ENCODE measurements at places on chromosomes 7 and 10.

GRCh38 chr10:74883428-74883827 is 57.0 kb downstream of the KAT6B start:
- no peak overlapping the region for H3K27ac ChIP-seq
- peaks cover 23% of the 10 kb centered on the region for H3K4me1 ChIP-seq
- H3K4me3 ChIP-seq, result no peak overlapping the region
- no peaks in the 10 kb centered on the region for H3K36me3 ChIP-seq
- DNase-seq, result no peak

- no peaks in the 10 kb centered on the region for H3K27me3 ChIP-seq
- no peak overlapping the region for H3K27ac ChIP-seq
- DNase-seq, result no peak
- no peak overlapping the region for H3K4me3 ChIP-seq
- H3K36me3 ChIP-seq, result peaks cover 4% of the 10 kb centered on the region
Observed at GRCh38 chr10:129541200-129541599, 74.2 kb downstream of the MGMT start.

DNA sequence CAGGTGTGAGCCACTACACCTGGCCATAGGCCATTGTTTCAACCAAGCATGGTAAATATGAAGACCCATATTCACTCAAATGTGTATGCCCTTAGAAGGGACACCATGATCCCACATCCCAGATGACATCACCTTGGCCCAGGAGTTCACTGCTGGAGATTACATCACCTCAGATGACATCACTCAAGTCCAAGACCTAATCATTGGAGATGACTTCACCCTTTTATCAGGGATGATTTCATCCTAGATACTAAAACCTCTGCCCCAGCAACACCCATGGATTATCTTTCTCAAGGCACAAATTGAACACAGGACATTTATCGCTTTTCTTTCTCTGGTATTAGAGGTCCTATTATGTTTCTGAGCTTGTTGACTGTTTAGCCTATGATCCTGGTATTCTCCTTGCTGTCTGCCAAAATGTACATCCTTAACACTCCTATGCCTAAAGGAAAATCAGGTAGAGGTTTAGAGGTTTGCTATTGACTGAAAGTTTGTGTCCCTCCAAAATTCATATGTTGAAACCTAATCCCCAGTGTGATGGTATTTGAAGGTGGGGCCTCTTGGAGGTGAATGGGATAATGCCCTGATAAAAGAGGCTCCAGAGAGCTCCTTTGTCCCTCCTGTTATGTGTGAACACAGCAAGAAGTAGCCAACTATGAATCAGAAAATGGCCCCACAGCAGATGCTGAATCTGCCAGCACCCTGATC is 9.8 kb upstream of the CYP2C18 start:
- no peaks in the 10 kb centered on the region for H3K4me1 ChIP-seq
- H3K4me3 ChIP-seq, result no peak overlapping the region
- no peaks in the 10 kb centered on the region for H3K36me3 ChIP-seq
- DNase-seq, result no peak
- no peaks in the 10 kb centered on the region for H3K27me3 ChIP-seq

GRCh38 chr7:148151778-148152177 is 438.8 kb upstream of the C7orf33 start:
- no peaks in the 10 kb centered on the region for H3K4me1 ChIP-seq
- DNase-seq, result no peak
- H3K27ac ChIP-seq, result no peak overlapping the region
- H3K36me3 ChIP-seq, result no peaks in the 10 kb centered on the region
- H3K27me3 ChIP-seq, result no peaks in the 10 kb centered on the region

DNA sequence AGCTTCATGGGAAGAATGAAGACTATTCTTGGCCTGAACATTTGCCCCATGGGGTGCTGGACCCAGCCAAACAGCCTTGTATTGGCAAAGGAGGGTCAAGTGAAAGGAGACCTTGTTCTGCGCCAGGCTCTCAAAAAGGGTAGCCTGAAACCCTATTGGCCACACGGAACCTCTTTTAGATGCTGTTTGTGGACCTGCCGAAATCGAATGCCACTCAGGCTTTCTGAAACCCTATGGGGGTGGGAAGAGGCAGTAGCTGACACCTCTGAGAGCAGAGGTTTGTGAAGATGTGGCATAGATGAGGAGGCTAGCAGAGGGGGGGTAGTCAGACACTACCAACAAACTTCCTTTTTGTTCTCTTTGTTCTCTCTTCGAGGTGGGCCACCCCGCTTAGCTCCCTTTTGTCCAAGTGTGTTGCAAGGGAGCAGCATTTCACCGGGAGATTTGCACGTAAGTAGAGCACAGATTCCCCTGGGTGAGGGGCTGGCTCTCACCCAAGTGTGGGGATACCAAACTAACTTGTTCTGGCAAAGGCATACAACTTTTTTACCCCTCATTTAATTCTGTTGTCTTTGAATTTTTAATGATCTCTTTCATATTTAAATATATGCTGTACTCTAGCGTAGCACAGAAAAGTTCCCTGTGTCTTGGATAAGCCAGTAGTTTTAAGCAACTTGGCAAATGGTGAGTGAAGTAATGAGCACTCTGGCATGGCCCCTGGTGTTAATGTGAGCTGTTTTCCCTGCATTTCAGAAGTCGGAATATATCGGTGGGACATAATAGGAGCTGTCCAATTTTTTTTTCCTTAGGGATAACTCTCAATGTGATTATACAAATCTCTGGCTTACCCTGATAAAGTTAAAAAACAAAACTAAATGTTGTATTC is 107.7 kb downstream of the SEPTIN7 start:
- no peak overlapping the region for H3K4me3 ChIP-seq
- peaks cover 3% of the 10 kb centered on the region for H3K4me1 ChIP-seq
- no peaks in the 10 kb centered on the region for H3K27me3 ChIP-seq
- DNase-seq, result no peak

GRCh38 chr7:148503900-148504487 is 86.6 kb upstream of the C7orf33 start:
- H3K4me3 ChIP-seq, result no peak overlapping the region
- no peaks in the 10 kb centered on the region for H3K4me1 ChIP-seq
- no peaks in the 10 kb centered on the region for H3K27me3 ChIP-seq
- H3K36me3 ChIP-seq, result no peaks in the 10 kb centered on the region
- no peak for DNase-seq

DNA sequence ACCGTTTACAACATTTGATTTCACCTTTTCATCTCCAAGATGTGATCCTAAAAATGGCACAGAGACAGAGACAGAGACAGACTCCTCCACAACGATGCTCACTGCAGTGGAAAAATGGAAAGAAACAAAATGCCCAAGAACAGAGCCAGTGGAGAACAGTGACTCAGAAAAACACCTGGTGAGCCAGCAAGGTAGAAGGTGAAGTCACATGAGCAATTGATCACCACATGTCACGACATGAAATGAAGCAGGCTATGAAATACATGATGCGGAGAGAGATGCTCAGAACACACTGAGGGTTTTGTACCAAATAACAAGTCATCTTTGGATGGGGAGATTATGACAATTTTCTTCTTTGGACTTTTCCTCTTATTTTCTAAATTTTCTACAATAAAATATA is 3.5 kb downstream of the MSMB start:
- H3K27ac ChIP-seq, result no peak overlapping the region
- no peaks in the 10 kb centered on the region for H3K36me3 ChIP-seq
- no peak for DNase-seq
- H3K27me3 ChIP-seq, result no peaks in the 10 kb centered on the region
- H3K4me3 ChIP-seq, result no peak overlapping the region
- no peaks in the 10 kb centered on the region for H3K4me1 ChIP-seq

GRCh38 chr7:124655990-124656389 is 109.6 kb downstream of the GPR37 start:
- no peak for DNase-seq
- no peaks in the 10 kb centered on the region for H3K27me3 ChIP-seq
- H3K4me1 ChIP-seq, result no peaks in the 10 kb centered on the region
- no peaks in the 10 kb centered on the region for H3K36me3 ChIP-seq
- H3K4me3 ChIP-seq, result no peak overlapping the region
- H3K27ac ChIP-seq, result no peak overlapping the region

GRCh38 chr10:95276367-95277200 is 14.2 kb downstream of the PDLIM1 start:
- H3K36me3 ChIP-seq, result no peaks in the 10 kb centered on the region
- no peak overlapping the region for H3K4me3 ChIP-seq
- no peaks in the 10 kb centered on the region for H3K27me3 ChIP-seq
- no peak for DNase-seq
- peak overlapping the region; percentile 81 for H3K27ac ChIP-seq

DNA sequence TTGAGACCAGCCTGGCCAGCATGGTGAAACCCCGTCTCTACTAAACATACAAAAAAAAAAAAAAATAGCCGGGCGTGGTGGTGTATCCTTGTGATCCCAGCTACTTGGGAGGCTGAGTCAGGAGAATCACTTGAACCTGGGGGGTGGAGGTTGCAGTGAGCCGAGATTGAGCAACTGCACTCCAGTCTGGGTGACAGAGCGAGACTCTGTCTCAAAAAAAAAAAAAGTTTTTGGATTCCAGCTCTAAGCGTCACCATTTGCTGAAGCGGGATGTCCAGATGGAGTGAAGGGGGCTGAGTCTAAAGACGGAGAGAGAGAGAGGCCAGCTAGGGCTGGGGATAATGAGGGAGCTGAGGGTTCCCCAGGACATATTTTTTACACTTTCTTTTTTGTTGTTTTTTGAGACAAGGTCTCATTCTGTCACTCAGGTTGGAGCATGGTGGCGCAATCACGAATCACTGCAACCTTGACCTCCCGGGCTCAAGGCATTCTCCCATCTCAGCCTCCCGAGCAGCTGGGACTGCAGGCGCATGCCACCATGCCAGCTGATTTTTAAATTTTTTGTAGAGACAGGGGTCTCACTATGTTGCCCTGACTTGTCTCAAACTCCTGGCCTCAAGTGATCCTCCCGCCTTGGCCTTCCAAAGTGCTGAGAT is 9.4 kb upstream of the HK1 start:
- H3K4me1 ChIP-seq, result no peaks in the 10 kb centered on the region
- no peak for DNase-seq
- no peak overlapping the region for H3K27ac ChIP-seq
- no peak overlapping the region for H3K4me3 ChIP-seq
- H3K36me3 ChIP-seq, result no peaks in the 10 kb centered on the region
- no peaks in the 10 kb centered on the region for H3K27me3 ChIP-seq

DNA sequence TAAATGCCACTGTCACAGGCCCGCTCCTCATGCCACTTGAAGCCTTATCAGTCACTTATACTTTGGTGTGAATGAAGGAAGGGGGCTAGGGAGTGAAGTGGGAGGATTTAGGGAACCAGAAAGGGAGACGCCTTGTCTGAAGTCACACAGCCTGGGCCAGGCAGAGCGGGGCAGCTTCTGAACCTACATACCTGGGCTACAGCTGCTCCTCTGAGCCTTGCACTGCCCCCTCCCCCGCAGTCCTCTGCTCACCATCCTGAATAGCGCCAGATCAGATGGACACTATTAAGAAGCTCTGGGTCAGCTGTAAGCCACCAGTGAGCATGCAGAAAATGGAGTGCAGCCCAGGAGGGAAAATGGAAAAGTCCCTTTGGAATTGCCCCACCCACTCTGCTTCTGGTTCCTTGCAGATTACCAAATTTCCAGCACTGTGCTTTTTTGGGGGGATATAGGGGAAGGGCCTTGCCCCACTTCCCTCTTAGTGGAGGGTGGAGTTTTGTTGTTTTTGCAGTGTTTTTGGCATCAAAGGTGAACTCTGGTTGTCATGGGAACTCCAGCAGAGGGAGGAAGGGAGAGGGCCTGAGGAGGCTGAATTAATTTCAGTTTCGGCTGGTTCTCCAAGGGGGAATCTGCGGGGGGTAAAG is 35.0 kb upstream of the ADCYAP1R1 start:
- no peak for DNase-seq
- no peaks in the 10 kb centered on the region for H3K36me3 ChIP-seq
- H3K4me1 ChIP-seq, result no peaks in the 10 kb centered on the region
- H3K4me3 ChIP-seq, result no peak overlapping the region
- H3K27me3 ChIP-seq, result no peaks in the 10 kb centered on the region
- no peak overlapping the region for H3K27ac ChIP-seq

GRCh38 chr10:49141541-49142332 is 7.9 kb upstream of the FAM170B start:
- no peaks in the 10 kb centered on the region for H3K27me3 ChIP-seq
- no peak overlapping the region for H3K27ac ChIP-seq
- no peaks in the 10 kb centered on the region for H3K36me3 ChIP-seq

GRCh38 chr7:99409192-99409572 is 413 bp downstream of the BUD31 start:
- H3K27me3 ChIP-seq, result no peaks in the 10 kb centered on the region
- peak overlapping the region; percentile 99 for H3K27ac ChIP-seq
- H3K36me3 ChIP-seq, result peaks cover 47% of the 10 kb centered on the region

DNA sequence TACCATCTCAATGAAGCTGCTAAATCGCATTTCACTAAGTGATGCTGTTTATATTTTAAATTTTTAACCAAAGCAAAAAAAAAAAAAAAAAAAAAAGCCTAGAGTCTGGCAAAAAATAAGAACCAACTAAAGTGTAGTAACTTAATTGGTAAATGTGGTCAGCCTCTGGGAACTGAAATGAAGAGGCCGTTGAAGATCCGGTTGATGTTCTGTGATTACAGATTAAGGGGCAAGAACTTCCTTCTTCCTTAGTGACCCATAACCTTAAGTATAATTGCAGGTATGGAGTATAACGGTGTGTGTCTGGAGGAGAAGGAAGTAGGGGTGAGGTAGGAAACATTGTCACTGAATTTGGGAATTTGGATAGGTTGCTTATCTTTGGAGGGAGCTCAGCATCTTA is 7.7 kb upstream of the SRGN start:
- no peaks in the 10 kb centered on the region for H3K36me3 ChIP-seq
- DNase-seq, result no peak
- H3K4me3 ChIP-seq, result no peak overlapping the region
- H3K27ac ChIP-seq, result no peak overlapping the region
- H3K27me3 ChIP-seq, result no peaks in the 10 kb centered on the region

DNA sequence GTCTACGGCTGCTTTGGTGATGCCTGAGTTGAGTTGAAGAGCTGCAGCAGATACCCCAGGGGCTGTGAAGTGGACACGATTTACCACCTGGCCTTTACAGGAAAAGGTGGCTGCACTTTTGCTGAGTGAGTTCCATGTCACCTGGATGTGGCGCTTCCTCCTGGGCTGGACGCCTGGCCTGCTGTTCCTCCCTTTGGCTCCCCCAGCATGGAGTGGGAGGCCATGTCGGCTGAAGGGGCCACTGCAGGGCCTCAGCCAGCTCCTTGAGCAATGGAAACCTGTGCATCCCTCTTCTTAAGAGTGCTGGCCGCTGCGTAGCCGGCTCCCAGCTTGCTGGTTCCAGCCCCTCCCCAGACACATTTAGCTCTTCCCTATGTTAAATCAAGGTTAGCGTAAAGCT is 221.0 kb downstream of the GLRX3 start:
- H3K27me3 ChIP-seq, result no peaks in the 10 kb centered on the region
- no peak for DNase-seq
- no peak overlapping the region for H3K27ac ChIP-seq

GRCh38 chr10:79018521-79019011 is 50.2 kb upstream of the ZMIZ1 start:
- no peaks in the 10 kb centered on the region for H3K4me1 ChIP-seq
- no peak overlapping the region for H3K4me3 ChIP-seq
- H3K36me3 ChIP-seq, result no peaks in the 10 kb centered on the region
- DNase-seq, result no peak
- peak overlapping the region; percentile 19 for H3K27ac ChIP-seq
- no peaks in the 10 kb centered on the region for H3K27me3 ChIP-seq

All from upper lobe of left lung (tissue), 6 donors.